ENCODE measurements at places on chromosomes 16 and 17.
A peak's percentile ranks its signal among the peaks of the same experiment; 100 is the strongest.

DNA sequence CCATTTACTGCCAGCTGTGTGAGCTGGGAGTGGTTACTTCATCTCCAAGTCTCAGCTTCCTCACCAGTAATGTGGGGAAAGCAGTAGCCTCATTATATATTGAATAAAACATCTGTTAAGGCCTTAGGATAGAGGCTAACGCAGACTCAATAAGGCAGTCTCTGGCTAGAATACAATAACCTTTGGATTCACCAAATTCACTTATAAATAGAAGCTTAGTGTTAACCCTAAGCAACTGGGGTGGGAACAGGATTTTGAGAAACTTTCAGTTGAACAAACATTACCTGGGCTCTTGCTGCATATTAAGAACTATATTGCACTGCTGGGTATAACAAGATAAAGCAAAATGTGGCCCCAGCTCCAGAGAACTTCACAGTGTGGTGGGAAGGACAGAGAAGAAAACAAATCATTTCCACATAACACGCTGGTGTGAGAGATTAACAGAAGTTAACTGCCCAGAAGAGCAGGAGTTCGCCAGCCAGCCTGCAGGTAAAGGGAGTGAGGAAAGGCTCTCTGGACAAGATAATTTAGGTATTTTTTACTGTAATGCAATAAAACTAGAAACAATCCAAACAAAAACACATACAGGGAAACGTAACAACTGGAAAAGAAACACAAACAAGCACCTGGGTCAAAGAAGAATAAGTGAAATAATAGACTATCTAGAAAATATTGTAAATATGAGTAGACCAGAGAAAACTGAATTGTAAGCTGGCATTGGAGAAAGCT, 57.0 kb downstream of the USP31 start:
- no peak for DNase-seq
- peaks cover 2% of the 10 kb centered on the region for H3K4me1 ChIP-seq
- no peak overlapping the region for H3K4me3 ChIP-seq
- H3K27ac ChIP-seq, result no peak overlapping the region

DNA sequence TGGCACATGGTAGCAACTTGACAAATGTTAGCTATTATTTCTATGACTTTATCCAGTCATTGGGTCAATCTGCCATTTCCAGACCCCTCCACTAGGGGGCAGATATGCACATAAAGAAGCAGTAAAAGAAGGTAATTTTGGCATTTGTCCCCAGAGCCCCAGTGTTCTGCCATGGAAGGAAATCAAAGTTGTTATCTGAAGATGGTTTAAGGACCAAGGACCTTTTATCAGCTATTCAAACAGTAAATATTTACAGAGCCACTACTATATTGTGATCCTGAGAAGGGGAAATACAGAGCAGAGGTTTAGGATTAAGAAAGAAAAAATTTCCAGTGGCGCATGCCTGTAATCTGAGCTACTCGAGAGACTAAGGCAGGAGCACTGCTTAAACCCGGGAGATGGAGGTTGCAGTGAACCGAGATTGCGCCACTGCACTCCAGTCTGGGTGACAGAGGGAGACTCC, 20.0 kb downstream of the TRAF4 start:
- no peaks in the 10 kb centered on the region for H3K27me3 ChIP-seq
- H3K4me3 ChIP-seq, result no peak overlapping the region
- peaks cover 40% of the 10 kb centered on the region for H3K36me3 ChIP-seq

GRCh38 chr16:81318711-81319110, 3.9 kb downstream of the GAN start:
- no peak for DNase-seq
- no peak overlapping the region for H3K27ac ChIP-seq
- H3K27me3 ChIP-seq, result no peaks in the 10 kb centered on the region
- H3K4me3 ChIP-seq, result no peak overlapping the region
- H3K4me1 ChIP-seq, result peaks cover 12% of the 10 kb centered on the region

GRCh38 chr16:11232852-11233726, 22.9 kb downstream of the SOCS1 start:
- DNase-seq, result peak; percentile 82
- H3K27me3 ChIP-seq, result no peaks in the 10 kb centered on the region
- H3K4me3 ChIP-seq, result peak overlapping the region; percentile 50
- H3K4me1 ChIP-seq, result peaks cover 65% of the 10 kb centered on the region

GRCh38 chr16:74034862-74035261, 261.8 kb upstream of the PSMD7 start:
- H3K4me3 ChIP-seq, result no peak overlapping the region
- H3K4me1 ChIP-seq, result no peaks in the 10 kb centered on the region
- no peak for DNase-seq
- no peak overlapping the region for H3K27ac ChIP-seq

GRCh38 chr16:67939507-67940445, 3.1 kb upstream of the PSMB10 start:
- H3K27me3 ChIP-seq, result no peaks in the 10 kb centered on the region
- peaks cover 62% of the 10 kb centered on the region for H3K4me1 ChIP-seq
- H3K36me3 ChIP-seq, result no peaks in the 10 kb centered on the region
- H3K4me3 ChIP-seq, result no peak overlapping the region
- peak overlapping the region; percentile 45 for H3K27ac ChIP-seq

GRCh38 chr16:57743458-57743857, 7.9 kb downstream of the KATNB1 start:
- no peaks in the 10 kb centered on the region for H3K27me3 ChIP-seq
- H3K4me1 ChIP-seq, result no peaks in the 10 kb centered on the region
- DNase-seq, result no peak
- peaks cover 30% of the 10 kb centered on the region for H3K36me3 ChIP-seq

DNA sequence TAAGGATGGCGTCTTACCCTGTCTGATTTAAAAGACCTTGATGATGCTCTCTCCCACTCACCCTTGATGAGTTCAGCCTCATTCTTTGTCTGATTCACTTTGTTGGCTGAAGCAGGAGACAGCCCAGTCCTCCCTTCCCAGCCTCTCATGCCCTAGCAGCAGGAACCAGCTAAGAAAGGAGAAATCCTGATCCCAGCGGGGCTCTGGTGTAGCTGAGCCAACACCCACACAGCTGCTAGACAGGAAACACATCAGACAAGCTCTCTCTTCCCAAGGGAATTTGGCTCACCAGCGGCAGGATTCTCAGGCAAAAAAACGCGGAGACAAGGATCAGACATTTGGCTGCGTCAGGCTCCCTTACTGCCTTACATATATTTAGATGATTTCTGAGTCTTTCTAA, 211.5 kb downstream of the CDH11 start:
- H3K27me3 ChIP-seq, result no peaks in the 10 kb centered on the region
- no peak overlapping the region for H3K27ac ChIP-seq
- H3K4me1 ChIP-seq, result no peaks in the 10 kb centered on the region
- no peak overlapping the region for H3K4me3 ChIP-seq
- no peak for DNase-seq

- no peak for DNase-seq
- no peak overlapping the region for H3K27ac ChIP-seq
- H3K36me3 ChIP-seq, result no peaks in the 10 kb centered on the region
- no peak overlapping the region for H3K4me3 ChIP-seq
- H3K4me1 ChIP-seq, result no peaks in the 10 kb centered on the region
Measured at GRCh38 chr16:7532534-7532933, 199.9 kb downstream of the RBFOX1 start.

DNA sequence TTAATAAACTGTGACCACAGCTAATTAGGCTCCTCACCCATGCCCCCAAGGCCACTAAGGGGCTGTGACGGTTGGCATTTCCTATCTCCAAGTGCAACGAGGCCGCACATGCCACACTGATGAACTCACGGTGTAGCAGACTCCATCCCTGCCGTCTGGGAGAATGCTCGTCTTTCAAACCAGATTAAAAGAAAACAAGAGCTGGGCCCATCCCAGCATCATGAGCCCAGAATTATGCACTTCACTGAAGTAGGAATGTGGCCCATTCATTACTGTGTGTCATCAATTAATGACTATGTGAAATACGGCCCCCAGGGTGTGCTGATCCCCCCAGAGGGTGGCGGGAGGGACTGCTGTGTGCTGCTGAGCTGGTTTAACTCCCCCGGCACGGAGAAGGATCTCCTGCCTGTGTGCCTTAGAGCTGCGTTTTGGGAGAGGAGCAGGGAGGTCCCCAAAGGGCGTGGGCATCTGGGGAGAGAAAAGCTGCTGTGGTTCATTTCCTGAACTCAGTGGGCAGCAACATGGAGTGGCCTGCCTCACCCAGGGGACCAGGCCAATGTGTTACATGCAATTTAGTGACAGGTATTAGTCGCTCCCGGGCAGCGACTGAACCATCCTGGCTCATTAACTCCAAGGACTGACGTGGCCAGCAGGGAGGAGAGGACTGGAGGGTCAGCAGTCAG, 194.5 kb downstream of the FOXL1 start:
- no peak overlapping the region for H3K27ac ChIP-seq
- H3K27me3 ChIP-seq, result no peaks in the 10 kb centered on the region
- DNase-seq, result no peak

DNA sequence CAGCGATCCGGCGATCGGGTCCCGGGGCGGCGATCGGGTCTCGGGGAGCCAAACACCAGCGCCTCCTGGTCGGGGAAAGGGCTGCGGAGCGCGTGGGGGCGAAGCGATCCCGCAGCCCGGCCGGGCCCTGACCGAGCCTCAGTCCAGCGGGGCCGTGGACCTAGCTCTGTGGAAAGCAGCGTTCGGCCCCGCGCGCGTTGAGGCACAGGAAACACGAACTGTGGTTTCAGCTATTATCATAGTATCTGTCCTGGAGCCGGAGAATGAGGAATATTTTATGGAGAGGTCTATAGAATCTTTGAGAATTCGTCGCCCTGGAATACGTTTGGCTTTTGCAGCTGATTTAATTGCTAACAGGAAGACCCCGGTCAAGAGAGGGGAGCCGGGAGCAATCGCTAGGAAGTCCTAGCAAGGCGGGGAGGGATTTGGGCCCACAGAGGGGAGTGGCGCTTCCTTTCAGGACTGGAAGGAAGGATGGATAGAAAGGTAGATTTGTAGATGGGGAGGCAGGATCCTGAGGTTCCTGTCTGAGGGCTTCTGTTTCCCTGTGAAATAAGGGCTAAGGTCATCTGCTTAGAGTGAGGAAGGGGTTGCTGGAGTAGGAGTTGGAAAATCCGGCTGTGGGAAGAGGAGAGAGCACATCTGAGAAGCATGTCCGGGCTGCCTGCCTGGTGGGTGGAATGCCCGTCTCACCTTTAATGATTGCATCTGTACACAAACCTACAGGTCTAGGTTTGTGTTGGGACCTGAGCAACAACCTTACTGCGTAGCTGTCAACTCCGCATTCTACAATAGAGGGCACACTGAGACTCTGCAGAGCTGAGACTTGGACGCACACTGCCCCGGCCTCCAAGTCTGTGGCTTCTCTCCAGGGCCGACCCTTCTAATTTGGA, 770 bp downstream of the CCNF start:
- DNase-seq, result no peak
- peaks cover 20% of the 10 kb centered on the region for H3K4me1 ChIP-seq
- no peak overlapping the region for H3K27ac ChIP-seq
- peak overlapping the region; percentile 60 for H3K4me3 ChIP-seq
- no peaks in the 10 kb centered on the region for H3K27me3 ChIP-seq

GRCh38 chr16:28537076-28537475, 1.7 kb downstream of the NUPR1 start:
- H3K36me3 ChIP-seq, result no peaks in the 10 kb centered on the region
- H3K27me3 ChIP-seq, result no peaks in the 10 kb centered on the region
- H3K4me1 ChIP-seq, result peaks cover 38% of the 10 kb centered on the region
- no peak for DNase-seq

DNA sequence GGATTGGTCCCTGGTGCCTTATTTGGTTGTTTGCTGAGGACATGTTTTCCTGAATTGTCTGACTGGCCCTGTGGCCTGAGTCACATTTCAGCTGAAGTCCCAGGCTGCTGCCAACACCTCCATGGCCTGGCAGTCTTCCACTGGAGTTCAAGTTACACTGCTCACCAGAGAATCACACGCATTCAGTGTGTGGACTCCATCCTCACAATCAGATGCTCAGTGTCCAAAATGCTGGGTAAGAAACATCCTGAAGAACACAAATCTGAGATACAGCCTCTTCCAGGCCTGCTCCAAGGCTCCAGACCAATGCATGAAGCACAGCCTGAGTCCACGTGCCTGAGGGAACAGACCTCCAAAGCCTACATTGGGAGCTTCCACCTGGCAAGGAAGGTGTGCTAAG, 19.2 kb downstream of the CD300LB start:
- H3K27ac ChIP-seq, result no peak overlapping the region
- H3K27me3 ChIP-seq, result no peaks in the 10 kb centered on the region
- DNase-seq, result no peak
- no peaks in the 10 kb centered on the region for H3K4me1 ChIP-seq

DNA sequence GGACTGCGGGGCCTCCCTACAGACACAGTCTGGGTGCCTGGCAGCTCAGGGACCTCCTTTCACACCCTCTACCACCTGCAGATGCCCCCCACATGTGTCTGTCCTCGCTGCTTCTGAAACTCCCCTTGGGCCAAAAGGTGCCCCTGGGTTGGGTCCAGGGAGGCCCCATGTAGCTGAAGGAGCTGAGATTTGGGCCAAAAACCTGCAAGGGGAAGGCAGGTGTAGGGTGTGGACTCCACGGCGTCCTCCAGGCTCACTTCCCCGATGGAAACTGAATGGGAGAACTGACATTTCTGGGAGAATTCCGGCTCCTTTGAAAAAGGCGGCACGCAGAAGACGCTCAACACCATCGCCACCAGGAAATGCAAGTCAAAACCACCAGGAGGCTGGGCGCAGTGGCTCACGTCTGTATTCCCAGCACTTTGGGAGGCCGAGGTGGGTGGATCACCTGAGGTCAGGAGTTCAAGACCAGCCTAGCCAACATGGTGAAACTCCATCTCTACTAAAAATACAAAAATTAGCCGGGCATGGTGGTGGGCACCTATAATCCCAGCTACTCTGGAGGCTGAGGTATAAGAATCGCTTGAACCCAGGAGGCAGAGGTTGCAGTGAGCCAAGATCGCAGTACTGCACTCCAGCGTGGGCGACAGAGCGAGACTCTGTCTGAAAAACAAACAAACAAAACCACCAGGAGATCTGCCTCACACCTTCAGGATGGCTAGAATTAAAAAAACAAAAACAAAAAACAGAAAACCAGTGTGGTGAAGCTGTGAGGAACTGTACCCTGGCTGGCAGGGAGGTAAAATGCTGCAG, 13.2 kb upstream of the BAIAP2 start:
- no peak for DNase-seq
- peaks cover 3% of the 10 kb centered on the region for H3K36me3 ChIP-seq
- H3K27me3 ChIP-seq, result no peaks in the 10 kb centered on the region

- H3K27me3 ChIP-seq, result no peaks in the 10 kb centered on the region
- H3K27ac ChIP-seq, result no peak overlapping the region
- H3K4me1 ChIP-seq, result no peaks in the 10 kb centered on the region
- peaks cover 33% of the 10 kb centered on the region for H3K36me3 ChIP-seq
Measured at GRCh38 chr16:67641779-67642708, 2.9 kb upstream of the CARMIL2 start.

GRCh38 chr16:81740169-81740568, 38.9 kb upstream of the PLCG2 start:
- no peak overlapping the region for H3K4me3 ChIP-seq
- H3K27ac ChIP-seq, result no peak overlapping the region
- H3K4me1 ChIP-seq, result peaks cover 17% of the 10 kb centered on the region
- no peaks in the 10 kb centered on the region for H3K36me3 ChIP-seq
- DNase-seq, result no peak
